Nephron progenitor cell (in vitro differentiated cells): ENCODE measurements at places on chromosomes 2 and 18.
A peak's percentile ranks its signal among the peaks of the same experiment; 100 is the strongest.

DNA sequence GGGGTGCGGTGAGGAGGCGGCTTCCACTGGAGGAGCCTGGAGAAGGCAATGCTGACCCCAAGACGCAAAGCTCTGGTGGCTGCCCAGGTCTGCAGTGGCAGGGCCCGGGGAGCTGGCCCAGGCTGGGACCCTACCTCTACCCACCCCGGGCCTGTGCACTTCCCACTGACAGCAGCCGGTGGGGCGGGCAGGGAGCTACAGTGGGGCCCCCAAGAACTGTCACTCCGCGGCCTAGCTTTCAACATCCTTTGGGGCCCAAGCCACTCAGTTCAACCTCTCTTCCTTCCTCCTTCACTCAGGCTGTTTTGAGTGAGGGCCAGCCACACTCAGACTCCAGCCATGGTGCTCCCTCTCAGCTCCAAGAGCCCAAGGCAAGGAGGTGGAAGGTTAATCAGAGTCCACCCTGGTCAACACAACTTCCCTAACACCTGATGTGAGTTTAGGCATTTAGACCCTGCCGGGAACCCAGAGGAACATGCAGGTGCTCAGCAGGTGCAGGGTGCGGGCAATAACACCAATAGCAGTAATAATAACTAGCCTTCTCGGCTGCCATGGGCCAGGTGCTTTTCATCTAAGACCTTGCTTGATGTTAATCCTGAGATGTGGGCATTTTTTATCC lies 93.6 kb downstream of the ZFP36L2 start:
- H3K4me3 ChIP-seq: no peak overlapping the region
- DNase-seq: no peak

- no peak for DNase-seq
- H3K36me3 ChIP-seq: peaks cover 13% of the 10 kb centered on the region
- no peak overlapping the region for H3K4me3 ChIP-seq
- H3K27me3 ChIP-seq: peaks cover 2% of the 10 kb centered on the region
- H3K27ac ChIP-seq: no peak overlapping the region
- peaks cover 76% of the 10 kb centered on the region for H3K4me1 ChIP-seq
Observed at GRCh38 chr2:24883946-24884345, 36.1 kb downstream of the ADCY3 start.

DNA sequence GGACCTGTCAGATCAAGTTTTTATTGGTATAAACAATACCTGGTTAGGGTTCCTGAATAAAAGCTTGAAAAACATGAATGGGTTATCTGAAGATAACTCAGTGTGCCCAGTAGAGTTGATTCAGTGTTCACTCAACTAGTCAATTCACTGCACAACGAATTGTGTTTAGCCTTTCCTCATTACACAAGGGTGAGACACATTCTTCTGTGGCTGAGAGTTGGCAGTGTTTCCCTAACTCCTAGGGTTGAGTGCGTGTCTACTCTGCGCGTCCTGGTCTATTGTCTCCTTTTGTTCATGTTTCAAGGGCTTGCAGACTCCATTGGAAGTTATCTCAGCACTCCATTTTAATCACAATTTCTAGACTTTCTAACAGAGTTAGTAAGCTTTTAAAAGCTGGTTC lies 32.8 kb upstream of the TMEM178A start:
- H3K4me1 ChIP-seq: peaks cover 6% of the 10 kb centered on the region
- H3K27me3 ChIP-seq: no peaks in the 10 kb centered on the region

DNA sequence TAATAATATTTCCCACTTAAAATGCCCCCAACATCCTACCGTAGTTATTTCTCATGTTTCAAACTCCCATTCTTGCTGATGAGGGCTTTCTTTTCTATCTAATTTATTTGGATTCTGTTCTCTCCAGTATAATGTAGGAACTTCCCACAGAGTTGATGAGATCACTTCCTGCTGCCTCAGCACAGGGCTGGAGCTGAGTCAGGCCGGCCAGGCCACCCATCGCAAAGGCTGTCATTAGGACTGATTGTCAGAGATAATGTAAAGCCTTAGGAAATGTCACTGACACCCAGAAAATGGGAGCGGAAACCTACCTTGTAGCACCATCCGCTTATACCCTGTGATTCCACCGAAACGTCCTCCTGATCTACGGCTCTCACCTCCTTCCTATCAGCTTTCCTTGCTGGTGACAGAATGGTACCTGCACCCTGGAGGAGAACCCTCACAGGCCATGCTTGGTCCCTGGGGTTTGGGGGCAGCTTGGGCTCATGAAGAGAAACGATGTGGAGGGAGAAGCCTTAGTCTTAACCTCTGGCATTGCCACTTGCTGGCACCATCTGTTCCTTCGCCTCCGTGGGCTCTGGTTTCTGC lies 672.8 kb upstream of the ID2 start:
- no peak overlapping the region for H3K27ac ChIP-seq
- H3K4me3 ChIP-seq: no peak overlapping the region
- DNase-seq: no peak
- H3K4me1 ChIP-seq: peaks cover 7% of the 10 kb centered on the region

DNA sequence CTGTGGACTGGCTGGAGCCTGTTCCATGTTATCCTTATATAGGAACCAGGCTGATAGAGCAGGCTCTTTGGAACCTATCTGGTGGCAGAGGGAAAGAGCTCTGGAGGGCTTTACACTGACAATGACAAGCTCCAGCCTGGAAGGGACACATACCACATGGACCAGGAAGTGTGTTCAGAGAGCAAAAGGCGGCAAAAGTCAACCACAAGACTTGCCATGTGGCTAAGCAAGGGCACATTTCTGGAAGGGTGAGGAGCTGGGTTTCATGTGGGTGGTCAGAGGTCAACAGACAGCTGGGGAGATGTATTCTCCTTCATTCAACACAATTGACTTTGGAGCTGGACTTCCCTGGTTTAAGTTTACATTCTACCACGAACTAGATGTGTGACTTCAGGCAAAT lies 325.2 kb downstream of the DYSF start:
- H3K27ac ChIP-seq: no peak overlapping the region
- H3K4me1 ChIP-seq: peaks cover 4% of the 10 kb centered on the region

DNA sequence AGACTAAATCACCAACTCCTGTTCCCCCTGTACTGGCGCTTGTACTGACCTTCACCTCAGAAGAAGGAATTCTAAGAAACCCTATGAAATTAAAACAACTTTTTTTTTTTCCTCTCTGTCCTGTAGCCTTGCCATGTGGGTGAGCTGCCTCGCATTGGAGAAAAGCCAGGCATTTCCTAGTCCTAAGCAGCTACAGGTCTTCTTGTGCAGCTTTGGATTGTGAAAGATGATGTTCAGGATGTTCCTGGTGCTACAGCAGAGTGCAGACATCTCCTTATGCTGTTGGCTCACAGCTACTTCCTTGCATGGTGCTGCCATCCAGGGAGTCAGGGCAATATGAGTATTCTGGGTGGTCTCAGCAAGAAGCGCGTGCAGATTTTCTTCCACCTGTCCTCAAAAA lies 11.9 kb downstream of the PIK3C3 start:
- H3K27ac ChIP-seq: peak overlapping the region; percentile 20
- DNase-seq: no peak
- H3K36me3 ChIP-seq: peaks cover 30% of the 10 kb centered on the region
- H3K4me3 ChIP-seq: no peak overlapping the region

- peak overlapping the region; percentile 90 for H3K27ac ChIP-seq
- no peak overlapping the region for H3K4me3 ChIP-seq
- peaks cover 10% of the 10 kb centered on the region for H3K27me3 ChIP-seq
- DNase-seq: no peak
- no peaks in the 10 kb centered on the region for H3K36me3 ChIP-seq
Observed at GRCh38 chr2:218022131-218022850, 19.5 kb upstream of the TNS1 start.

DNA sequence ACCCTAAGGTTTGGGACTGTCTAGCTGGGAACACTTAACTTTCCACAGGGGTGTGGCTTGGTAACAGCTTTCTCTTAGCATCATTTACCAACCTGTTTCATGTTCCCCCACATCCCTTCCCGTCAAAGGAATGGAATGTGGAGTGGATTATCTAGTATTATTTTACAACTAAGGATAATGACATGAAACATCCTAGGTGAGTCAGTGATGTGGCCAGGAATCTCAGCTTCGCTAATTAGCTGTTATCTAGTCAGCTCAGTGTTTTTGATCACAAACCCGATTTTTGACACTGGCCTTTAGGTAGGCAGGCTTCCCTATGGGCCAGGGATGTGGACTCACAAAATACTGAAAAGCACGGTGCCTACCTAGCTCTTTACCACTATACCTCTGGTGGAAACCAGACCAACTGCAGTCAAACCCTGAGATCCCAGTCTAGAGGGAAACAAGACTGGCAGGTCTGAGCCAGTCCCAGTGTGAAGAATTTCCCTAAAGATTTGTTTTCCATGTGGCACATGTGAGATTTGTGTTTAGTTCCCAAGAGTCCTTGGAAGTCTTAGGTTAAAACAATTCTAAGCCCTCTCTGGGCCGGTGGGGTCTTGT lies 2.8 kb upstream of the NRP2 start:
- H3K4me3 ChIP-seq: no peak overlapping the region
- H3K27me3 ChIP-seq: peaks cover 3% of the 10 kb centered on the region
- peaks cover 66% of the 10 kb centered on the region for H3K4me1 ChIP-seq

GRCh38 chr2:226179010-226179409 lies 620.6 kb downstream of the IRS1 start:
- peaks cover 41% of the 10 kb centered on the region for H3K4me1 ChIP-seq
- DNase-seq: no peak
- no peak overlapping the region for H3K4me3 ChIP-seq
- H3K36me3 ChIP-seq: no peaks in the 10 kb centered on the region
- H3K27me3 ChIP-seq: no peaks in the 10 kb centered on the region

GRCh38 chr2:95050385-95051300 lies 25.1 kb downstream of the MAL start:
- H3K4me3 ChIP-seq: no peak overlapping the region
- H3K27ac ChIP-seq: no peak overlapping the region
- no peak for DNase-seq

DNA sequence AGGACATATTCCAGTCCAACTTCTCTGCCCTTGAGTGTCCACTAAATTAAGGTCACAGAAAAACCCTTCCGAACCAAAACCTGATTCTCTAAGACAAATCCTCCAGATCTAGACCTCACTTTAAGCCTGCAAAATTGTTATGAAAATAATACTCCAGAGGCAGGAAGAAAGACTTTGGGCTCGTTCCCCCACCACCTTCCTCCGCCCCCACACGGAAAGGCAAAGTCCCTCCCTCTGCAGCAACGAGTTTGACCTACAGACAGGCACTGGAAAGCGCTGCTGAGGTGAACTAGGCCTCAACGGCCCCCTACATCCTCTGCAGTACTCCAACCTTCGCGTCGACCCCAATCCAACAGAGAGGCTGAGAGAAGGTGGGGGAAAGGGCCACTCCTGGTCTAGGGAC lies 808 bp downstream of the ATP5MC3 start:
- DNase-seq: peak; percentile 41
- peaks cover 19% of the 10 kb centered on the region for H3K4me1 ChIP-seq
- H3K27me3 ChIP-seq: peaks cover 7% of the 10 kb centered on the region
- peak overlapping the region; percentile 94 for H3K4me3 ChIP-seq
- H3K36me3 ChIP-seq: peaks cover 45% of the 10 kb centered on the region

- no peak overlapping the region for H3K27ac ChIP-seq
- H3K27me3 ChIP-seq: peaks cover 3% of the 10 kb centered on the region
- H3K4me1 ChIP-seq: no peaks in the 10 kb centered on the region
- no peak overlapping the region for H3K4me3 ChIP-seq
- H3K36me3 ChIP-seq: no peaks in the 10 kb centered on the region
Observed at GRCh38 chr2:138760676-138761075, 19.5 kb downstream of the NXPH2 start.

- no peak overlapping the region for H3K4me3 ChIP-seq
- peaks cover 88% of the 10 kb centered on the region for H3K36me3 ChIP-seq
- H3K4me1 ChIP-seq: no peaks in the 10 kb centered on the region
- H3K27me3 ChIP-seq: peaks cover 11% of the 10 kb centered on the region
- no peak overlapping the region for H3K27ac ChIP-seq
- DNase-seq: no peak
Observed at GRCh38 chr2:8953525-8953924, 50.0 kb downstream of the MBOAT2 start.

DNA sequence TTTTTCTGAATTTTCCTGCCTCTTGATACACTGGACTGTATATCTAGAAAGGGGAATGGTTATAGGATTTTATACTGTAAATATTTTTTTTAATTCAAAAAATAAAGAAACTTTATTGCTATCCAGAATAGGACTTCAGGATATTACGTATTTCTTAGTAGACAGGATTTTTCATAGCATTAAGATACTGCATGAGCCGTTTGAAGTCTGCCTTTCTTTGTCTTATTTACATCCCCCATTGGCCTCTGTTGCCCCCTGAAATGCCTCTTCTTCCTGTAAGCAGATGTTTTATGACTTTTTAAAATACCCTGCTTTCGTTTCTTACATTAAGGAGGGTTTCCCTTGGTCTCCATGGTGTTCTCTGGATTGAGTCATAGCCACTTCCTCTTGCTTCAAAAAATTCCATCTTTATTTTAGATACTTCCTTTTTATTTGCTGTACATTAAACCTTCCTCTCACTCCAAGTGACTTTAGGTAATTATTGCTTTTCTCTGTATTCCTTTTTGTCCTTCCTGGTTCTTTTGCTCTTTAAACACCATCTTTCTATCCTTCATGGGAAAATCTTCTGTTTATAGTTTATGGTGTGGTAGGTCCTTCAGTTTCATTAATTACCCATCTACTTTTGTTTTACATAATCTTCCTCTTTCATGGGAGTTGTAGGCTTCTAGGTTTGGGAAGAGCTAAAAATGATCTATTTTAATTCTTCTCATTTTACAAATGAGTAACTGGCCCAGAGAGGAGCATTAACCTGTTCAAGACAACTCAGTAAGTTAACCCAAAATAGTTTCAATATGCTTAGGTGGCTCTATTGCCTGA lies 72.6 kb downstream of the ZNF532 start:
- no peaks in the 10 kb centered on the region for H3K27me3 ChIP-seq
- H3K27ac ChIP-seq: peak overlapping the region; percentile 31
- DNase-seq: no peak
- H3K4me3 ChIP-seq: no peak overlapping the region
- peaks cover 77% of the 10 kb centered on the region for H3K36me3 ChIP-seq

GRCh38 chr2:95391641-95392310 lies 10.7 kb upstream of the FAHD2A start:
- DNase-seq: no peak
- H3K4me1 ChIP-seq: peaks cover under 1% of the 10 kb centered on the region
- no peak overlapping the region for H3K4me3 ChIP-seq
- peaks cover 33% of the 10 kb centered on the region for H3K27me3 ChIP-seq

DNA sequence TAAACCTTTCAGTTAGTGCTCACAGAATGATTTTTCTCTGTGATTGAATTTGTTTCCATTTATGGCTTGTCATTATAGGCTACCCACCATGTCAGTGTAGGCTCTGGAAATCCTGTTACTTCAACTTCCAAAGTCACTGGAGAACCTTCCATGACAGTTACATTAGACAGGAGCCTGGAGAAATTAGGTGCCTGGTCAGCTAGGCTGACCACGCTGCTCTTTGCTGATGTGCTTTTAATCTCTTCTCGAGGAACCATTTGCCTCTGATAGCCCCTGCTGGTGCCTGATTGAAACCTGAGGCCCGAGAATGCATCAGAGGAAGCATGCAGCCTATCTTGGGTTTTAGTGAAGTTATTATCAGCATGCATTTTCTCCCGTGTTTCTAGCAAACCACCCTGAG lies 29.6 kb upstream of the TTN start:
- no peaks in the 10 kb centered on the region for H3K27me3 ChIP-seq
- peaks cover 5% of the 10 kb centered on the region for H3K36me3 ChIP-seq
- DNase-seq: peak; percentile 6
- no peak overlapping the region for H3K27ac ChIP-seq
- H3K4me3 ChIP-seq: peak overlapping the region; percentile 16
